ENCODE measurements at places on chromosomes 13 and 19. TPM values are rescaled to one million over a fixed set of nuclear protein-coding genes. Genes with fewer than 3 reads are reported as not detected.

GRCh38 chr13:25247360-25247759 lies 39.9 kb downstream of the MTMR6 start:
- DNase-seq, result no peak

GRCh38 chr13:71368336-71368735 lies 498.7 kb downstream of the DACH1 start:
- no peak for DNase-seq

DNA sequence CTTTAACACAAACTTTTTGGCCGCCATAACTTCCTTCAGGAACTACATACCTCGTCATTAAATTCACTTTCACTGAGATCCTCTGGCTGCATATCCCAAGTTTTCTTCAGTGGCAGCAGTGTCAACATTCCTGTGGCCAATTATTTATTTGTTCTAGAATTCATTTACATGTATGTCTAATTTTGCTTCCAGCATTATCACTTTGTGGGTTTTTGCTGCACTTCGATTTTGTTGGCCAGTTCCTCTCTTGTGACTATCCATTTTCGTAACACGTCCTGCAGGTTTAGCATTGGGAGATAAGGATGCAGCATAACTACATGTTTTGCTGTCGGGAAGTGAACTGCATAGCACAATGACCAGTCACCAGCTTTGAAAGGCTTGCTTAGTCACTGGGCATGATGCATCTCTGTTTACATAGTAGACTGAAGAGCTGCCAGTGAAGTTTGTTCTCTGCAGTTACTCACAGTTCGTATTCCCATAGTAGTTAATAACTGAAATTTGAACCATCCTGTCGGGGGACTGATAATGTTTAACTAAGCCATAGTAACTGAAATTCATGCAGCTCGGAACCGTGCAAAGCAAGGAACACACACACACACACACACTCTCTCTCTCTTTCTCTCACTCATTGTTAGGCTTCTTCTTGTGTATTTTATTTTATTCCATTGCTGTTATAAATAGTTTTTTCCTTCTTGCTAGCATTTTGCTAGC lies 28.3 kb downstream of the ZNF507 start:
- peak; percentile 42 for DNase-seq

DNA sequence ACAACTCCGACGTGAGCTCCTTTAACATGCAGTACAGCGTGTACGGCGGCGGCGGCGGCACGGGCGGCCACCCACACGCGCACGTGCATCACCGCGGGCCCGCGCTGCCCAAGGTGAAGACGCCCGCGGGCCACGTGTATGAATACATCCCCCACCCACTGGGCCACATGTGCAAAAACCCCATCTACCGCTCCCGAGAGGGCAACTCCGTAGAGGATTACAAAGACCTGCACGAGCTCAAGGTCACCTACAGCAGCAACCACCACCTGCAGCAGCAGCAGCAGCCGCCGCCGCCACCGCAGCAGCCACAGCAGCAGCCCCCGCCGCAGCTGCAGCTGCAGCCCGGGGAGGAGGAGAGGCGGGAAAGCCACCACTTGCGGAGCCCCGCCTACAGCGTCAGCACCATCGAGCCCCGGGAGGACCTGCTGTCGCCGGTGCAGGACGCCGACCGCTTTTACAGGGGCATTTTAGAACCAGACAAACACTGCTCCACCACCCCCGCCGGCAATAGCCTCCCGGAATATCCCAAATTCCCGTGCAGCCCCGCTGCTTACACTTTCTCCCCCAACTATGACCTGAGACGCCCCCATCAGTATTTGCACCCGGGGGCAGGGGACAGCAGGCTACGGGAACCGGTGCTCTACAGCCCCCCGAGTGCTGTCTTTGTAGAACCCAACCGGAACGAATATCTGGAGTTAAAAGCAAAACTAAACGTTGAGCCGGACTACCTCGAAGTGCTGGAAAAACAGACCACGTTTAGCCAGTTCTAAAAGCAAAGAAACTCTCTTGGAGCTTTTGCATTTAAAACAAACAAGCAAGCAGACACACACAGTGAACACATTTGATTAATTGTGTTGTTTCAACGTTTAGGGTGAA lies 6.6 kb downstream of the SLITRK5 start:
- DNase-seq, result peak; percentile 17

DNA sequence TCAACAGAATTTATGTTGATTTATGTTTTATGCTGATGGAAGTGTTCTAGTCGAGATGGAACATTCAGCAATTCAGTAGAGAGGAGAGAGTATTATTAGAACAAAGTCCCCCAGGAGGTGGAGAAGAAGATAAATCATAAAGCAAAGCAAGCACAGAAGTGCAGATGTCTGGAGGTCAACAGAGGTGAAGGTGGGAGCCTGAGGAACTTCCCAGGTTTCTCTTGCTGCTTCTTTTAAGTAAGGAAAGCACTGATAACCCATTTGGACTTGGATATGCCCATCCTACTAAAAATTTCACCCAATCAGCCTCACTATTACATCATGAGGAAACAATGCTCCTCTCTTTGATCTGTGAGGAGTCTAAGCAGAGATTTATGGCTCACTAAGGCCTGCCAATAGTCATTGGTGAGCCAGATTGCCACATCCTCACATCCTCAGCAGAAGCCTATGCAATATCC lies 98.8 kb downstream of the EPSTI1 start:
- DNase-seq, result no peak

DNA sequence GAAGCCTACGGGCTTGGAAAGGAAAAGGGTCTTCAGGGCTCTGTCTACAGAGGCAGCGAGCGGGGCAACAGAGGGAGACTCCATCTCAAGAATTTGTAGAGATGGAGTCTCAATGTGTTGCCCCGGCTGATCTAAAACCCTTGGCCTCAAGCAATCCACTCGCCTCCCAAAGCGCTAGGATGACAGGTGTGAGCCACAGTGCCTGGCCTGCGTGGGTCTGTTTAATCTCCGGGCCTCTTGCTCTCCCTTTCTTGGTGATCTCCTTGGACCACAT lies 8.1 kb downstream of the RPS9 start:
- no peak for DNase-seq

DNA sequence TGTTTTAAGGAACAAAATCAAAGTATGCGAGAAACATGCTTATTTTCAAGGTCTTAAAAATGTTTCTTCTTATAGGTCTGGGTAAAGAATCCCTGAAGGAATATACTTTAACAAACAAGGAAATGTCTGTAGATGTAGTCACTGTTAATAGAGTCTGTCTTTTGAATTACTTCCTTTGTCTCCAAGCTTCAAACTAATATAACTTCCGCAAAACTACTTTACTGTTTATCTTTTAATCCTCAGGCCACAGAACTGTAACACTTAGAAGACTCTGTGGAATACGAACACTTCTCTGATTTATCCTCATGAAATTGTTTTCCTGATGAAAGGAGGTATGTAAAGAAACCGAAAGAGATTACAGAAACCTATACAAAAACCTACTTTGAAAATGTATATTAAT lies 316.0 kb downstream of the PCDH9 start:
- no peak for DNase-seq

GRCh38 chr19:3146677-3147100 lies 10.9 kb downstream of the GNA15 start:
- no peak for DNase-seq

GRCh38 chr19:44582581-44583265 lies 30.6 kb upstream of the IGSF23 start:
- no peak for DNase-seq

GRCh38 chr19:2360833-2361232 lies 768 bp downstream of the TMPRSS9 start:
- no peak for DNase-seq

GRCh38 chr19:7911508-7912143 lies 3.0 kb upstream of the TGFBR3L start:
- no peak for DNase-seq

The KLK14 gene
- 0.14 TPM for polyA plus RNA-seq

The POU2F2 gene
- 1.2 TPM for polyA plus RNA-seq

The APLP1 gene
- 29.2 TPM for polyA plus RNA-seq

The LILRA6 gene
- 0.34 TPM for polyA plus RNA-seq

The DOCK9 gene
- 58.0 TPM for polyA plus RNA-seq

The GRIN2D gene
- polyA plus RNA-seq, result 0.71 TPM

The SPACA6 gene
- 24.1 TPM for polyA plus RNA-seq

The ZNF577 gene
- 59.4 TPM for polyA plus RNA-seq

The SOX1 gene
- not detected for polyA plus RNA-seq
